ENCODE measurements at places on chromosomes 3 and 15.

- DNase-seq = peak; percentile 96
Observed at GRCh38 chr3:188947401-188948280, 224.1 kb upstream of the TPRG1 start.

- no peak for DNase-seq
Observed at GRCh38 chr15:76994496-76994895, 430 bp upstream of the PSTPIP1 start.

DNA sequence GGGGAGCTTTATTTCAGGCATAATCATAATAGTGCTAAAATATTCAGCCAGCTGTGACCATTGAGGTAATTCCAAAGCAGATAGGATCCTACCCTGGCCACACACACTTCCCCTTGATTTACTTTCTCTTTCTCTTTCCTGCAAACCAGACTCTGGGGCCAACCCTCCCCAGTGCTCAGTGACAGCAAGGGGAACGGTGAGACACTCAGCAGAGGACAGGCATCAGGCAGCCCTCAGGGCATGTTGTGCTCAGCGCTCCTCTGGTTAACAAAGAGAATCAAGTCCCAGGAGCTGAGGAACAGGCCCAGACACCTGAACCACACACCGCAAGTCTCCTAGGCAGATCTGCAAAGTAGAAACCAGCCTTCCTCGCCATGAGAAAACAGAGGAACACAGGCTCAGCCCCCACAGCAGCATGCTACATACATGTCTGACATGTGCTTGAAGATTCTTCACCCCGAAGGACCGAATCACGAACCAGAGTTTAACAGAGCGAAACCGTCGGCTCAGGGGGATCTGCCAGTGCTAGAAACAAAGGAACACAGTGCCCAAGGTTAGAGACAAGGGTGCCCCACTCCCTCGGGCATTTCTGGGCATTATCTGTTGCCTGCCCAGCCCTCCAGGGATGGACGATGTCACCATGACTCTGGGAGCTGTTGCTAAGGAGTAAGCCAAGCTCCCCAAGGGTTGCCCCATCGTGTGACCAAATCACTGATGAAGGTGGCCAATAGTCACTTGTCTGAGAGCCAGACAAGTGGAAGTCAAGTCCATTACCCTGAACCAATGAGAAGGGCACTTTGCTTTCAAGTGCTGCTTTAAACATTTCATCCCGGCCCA lies 17.5 kb downstream of the HDC start:
- DNase-seq = no peak

- no peak for DNase-seq
Observed at GRCh38 chr15:77493324-77493907, 72.7 kb downstream of the HMG20A start.

DNA sequence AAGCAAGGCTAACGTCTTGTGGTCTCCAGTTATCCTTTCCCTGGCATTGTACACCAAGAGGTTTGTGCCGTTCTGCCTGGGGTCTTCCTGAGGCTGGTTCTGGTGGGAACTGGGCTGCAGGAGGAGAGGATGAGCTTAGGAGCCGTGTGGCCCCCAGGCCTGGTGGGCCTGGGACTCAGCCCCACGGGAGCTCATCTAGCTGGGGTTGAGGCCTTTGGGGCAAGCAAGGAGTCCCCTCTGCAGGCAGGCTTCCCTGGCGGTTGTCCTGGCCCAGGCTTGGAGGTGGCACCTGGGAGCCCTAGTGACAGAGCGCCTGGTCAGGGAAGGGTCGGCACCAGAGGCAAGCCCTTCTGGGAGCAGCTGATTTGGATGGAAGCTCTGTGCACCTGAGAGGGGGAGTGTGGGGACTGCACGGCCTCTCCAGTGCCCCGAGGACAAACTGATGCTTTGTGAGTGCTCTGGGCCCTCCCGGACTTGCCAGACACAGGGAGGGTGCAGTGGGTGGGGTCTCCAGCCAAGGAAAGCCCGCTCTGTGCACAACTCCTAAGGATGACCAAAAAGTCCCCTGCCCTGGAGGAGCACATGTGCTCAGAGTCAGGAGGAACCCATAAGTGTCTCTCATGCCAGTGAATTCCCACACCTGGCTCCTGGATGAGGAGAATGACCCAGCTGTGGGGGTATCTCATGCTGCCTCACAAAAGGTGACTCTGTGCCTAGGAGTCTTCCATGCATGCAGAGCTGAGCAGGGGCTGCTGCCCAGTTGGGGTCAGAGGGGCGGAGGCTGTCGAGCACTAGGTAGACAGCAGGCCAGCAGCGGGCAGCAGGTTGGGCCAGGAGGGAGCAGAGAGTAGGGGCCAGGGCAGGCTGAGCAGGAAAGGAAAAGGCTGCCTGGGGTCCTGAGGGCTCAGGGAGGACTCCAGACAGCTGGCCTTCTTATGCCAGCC lies 2.7 kb downstream of the PAK6 start:
- DNase-seq = no peak

- no peak for DNase-seq
Observed at GRCh38 chr3:14620512-14620911, 31.1 kb upstream of the CCDC174 start.

DNA sequence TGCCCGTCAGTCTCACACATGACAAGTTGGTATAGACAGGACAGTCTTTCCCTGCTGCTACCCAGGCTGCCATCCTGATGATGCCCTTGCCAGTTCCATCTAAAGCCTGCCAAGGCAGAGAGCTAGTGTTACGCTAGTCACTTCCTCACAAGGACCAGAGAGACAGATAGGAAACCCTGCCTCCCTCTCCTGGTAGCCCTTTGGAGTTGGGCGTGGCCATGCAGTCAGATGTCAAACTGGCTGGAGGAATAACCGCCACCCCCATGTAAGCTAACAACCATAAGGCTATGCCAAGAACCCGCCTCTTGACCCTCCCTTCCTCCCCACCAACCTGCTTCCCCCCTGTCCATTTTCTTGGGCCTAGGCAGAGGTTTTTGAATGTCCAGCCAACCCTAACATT lies 2.8 kb downstream of the TMEM115 start:
- DNase-seq = no peak

- DNase-seq = no peak
Observed at GRCh38 chr3:129727707-129728106, 121.2 kb upstream of the PLXND1 start.

DNA sequence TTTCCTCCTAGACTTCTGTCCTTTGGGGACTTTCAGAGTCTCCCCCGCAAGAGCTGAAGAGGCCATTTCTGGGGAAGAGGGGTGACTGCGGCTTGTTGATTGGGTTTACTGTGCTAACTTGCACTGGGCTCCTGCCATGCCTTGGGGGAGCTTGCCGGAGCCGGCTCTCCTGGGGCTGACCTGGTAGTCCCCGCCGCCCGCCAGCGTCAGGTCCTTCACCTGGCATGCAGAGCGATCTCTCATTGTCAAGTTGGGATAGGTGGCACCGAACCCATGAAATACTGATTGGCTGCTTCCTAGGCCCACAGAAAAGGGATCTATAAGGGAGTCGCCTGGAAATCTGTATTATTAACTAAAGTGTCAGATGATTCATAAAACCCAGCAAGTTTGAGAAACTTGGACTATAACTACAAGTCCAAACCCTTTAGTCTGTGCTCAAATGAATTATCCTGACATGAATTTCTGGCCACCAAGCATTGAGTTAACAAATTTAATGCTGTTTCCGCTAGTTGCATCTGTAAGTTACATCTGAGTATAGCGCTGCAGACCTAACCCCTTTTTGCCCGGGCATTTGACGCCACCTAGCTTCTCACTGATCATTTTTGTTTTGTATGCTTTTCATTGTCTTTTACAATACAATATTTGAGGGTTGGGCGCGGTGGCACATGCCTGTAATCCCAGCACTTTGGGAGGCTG lies 607 bp upstream of the IMP3 start:
- no peak for DNase-seq

GRCh38 chr3:150145659-150146058 lies 175.0 kb upstream of the PFN2 start:
- no peak for DNase-seq

- DNase-seq = no peak
Observed at GRCh38 chr3:4551051-4551711, 58.0 kb downstream of the ITPR1 start.

- no peak for DNase-seq
Observed at GRCh38 chr15:86691091-86691663, 611.5 kb downstream of the AGBL1 start.

- no peak for DNase-seq
Observed at GRCh38 chr3:82627733-82628132, 866.3 kb upstream of the GBE1 start.

- no peak for DNase-seq
Observed at GRCh38 chr15:40092979-40093869, 15.5 kb downstream of the BMF start.
